EL (cell line): ENCODE measurements at places on chromosomes 5 and 9.
A peak's percentile ranks its signal among the peaks of the same experiment; 100 is the strongest.

DNA sequence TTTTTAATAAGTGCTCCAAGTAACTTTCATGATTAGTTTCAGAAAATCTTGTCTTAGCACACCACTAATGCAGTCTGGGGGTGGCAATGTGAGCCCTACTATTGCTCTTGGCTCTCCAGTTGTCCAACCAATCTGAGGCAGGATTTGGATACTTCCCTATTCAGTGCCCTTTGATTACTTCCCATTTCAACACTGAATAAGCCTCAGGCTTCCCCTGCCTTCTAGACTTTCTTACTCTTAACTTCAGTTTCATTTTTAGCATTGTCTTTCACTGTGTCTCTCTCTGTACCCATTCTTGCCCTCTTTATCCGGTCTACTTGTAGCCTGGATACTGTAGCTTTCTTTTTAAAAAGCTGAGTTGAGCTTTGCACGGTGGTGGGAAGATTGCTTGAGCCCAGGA, 186.1 kb downstream of the C9orf152 start:
- DNase-seq = no peak

GRCh38 chr9:118273048-118273447, 568.8 kb downstream of the TLR4 start:
- no peak for DNase-seq

DNA sequence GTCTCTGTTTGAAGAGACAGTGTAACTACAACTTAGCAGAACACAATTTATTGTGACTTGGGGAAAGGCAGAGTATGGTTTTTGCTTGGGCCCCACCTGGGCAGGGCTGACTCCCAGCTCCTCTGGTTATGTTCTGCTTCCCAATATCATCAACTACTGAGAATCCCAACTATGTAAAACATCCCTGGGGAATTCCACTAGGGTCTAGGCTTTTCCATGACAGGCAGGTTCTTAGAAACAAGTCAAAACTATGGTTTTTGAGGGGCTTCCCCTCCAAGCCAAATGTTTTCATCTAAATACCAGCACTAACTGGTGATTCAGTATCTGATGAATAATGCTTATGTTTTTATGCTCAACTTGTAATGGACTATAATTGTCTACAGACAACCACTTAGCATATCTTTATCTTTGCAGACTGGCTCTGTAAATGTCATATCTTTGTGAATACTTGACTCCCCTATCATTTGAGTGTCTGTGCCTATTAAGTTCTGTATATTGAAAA, 409.5 kb downstream of the PDE4D start:
- DNase-seq = peak; percentile 82

GRCh38 chr5:969408-969839, 39.2 kb upstream of the NKD2 start:
- DNase-seq = no peak

DNA sequence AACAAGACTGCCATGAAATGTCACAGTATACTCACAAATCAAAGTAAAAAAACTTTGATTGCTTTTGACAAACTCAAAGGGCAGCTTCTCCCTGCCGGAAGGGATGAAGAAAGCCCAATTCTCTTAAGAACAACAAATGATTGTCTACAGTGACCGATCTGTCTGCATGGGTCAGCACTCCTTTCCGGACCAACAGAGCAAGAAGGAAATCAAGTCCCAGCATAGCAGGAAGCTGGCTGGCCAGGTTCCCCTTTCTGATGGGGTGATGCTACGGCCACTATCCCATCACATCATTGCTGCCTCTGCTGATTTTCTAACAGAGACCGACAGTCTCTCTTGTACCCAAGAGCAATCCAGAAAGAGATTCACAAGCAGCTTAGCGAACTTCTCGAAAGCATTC, 692 bp downstream of the C1QTNF3 start:
- no peak for DNase-seq

DNA sequence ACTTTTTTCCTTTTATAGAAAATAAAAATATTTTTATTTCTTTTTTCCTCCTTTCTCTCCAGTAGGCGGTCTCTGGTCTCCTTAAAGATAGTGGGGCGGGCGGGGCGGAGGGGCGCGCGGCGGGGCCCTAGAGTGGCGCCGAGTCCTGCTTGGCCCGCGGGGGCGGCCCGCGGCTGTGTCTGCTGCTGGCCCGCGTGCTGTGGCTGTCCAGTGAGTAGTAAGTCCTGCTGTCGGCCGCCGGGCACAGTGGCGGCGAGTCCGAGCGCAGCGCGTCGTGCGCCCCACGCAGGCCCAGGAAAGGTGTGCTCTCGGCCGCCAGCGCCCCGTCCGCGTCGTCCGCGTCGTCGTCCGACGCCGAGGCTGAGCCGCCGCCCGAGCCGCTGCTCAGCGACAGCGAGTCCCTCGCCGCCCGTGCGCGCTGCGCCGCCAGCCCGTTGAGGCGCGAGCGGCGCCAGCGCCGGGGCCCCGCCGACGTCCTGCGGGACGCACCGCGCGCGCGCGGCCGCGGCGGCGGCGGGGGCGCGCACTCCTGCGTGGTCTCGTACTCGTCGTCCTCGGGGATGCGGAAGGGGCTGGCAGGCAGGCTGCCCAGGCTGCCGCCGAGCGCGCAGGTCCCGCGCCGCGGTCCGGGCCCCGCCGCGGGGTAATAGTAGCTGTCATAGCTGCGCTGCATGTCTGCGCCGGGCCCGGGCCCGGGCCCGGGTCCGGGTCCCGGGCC, 52.3 kb downstream of the PSD2 start:
- DNase-seq = no peak

DNA sequence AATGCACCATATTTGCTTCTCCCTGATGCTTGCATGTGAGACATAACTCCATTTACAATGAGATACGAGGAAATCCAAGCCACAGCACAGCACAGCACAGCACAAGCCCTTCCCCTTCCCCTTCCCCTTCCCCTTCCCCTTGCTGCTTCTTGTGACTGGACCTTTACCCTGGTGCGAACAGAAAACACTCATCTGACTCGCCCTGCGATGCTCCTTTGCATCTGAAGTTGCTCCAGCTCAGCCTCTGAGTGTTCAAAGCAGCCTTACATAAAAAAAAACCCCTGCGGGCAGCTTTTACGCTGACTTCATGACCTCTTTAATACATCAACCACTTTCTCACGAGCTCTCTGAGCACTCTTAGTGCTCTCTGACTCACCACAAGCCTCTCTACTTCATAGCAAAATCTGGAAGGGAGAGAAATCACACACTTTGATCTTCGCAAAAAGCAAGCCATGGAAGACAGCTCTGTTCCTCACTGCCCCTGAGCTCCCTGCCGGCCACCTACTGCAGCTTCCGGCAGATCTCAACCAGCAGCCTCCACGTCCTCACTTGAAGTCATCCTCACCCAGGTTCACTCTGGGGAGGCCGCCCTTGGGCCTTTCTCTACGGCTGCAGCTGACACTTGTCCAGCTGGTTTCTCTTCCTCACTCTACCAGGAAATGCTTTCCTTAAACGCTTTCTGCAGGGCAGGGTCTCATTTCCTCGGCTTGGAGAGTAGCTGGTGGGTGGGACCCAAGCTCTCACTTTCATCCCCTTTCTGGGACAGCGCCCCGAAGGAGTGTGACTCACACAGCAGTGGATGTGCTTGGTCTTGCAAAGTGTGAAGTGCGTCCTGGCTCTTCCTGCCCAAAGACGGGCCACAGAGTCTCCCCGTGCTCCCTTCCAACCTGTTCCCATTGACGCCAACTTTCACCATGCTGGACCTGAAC, 5.3 kb downstream of the SLC34A1 start:
- peak; percentile 97 for DNase-seq

GRCh38 chr5:169050636-169051035, 250.3 kb downstream of the SLIT3 start:
- no peak for DNase-seq

DNA sequence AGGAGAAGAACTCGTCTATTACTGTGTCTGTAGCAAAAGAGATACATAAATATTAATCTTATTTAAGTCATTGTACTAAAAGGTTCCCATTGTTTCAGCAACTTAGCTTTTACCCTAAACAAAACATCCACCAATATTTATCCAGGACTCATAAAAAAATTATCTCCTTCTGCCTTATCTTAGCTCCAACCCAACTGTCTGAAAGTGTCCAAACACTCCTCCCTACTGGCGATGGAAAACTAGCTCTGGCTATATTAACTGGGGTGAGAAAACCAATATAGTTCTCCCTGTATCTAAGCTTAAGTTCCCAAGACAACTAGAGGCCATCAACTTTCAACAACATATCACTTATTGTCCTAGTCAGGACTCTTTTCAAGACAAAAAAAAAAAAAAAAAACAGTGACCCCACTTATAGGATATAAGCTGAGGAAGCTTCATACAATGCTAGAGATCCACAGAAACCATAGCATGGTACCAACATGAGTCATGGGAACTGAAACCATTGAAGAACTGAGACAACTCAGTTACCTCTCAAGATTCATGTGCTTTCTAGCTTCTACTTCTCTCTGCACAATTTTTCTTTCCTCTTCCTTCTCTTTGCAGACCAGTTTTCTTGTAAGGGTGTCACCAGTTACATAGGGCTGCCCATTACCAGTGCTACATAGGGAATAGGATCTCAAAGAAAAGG, 150.7 kb upstream of the RASA1 start:
- DNase-seq = peak; percentile 20

GRCh38 chr9:95791286-95791685, 84.2 kb upstream of the ERCC6L2 start:
- DNase-seq = no peak

GRCh38 chr9:83680233-83680632, 27.5 kb downstream of the UBQLN1 start:
- DNase-seq = no peak

- no peak for DNase-seq
Measured at GRCh38 chr9:102700936-102701335, 294.2 kb upstream of the CYLC2 start.

- peak; percentile 0 for DNase-seq
Measured at GRCh38 chr9:31137176-31138160, 1247.0 kb upstream of the ACO1 start.

GRCh38 chr5:159038907-159039306, 60.8 kb downstream of the EBF1 start:
- peak; percentile 85 for DNase-seq

GRCh38 chr5:116303810-116304209, 219.0 kb downstream of the COMMD10 start:
- DNase-seq = no peak

GRCh38 chr9:134807716-134808446, 72.7 kb upstream of the FCN2 start:
- no peak for DNase-seq

GRCh38 chr9:25936031-25936430, 257.8 kb upstream of the TUSC1 start:
- DNase-seq = no peak

- DNase-seq = no peak
Measured at GRCh38 chr9:114206221-114206789, 51.0 kb downstream of the COL27A1 start.

- no peak for DNase-seq
Measured at GRCh38 chr5:88671505-88672499, 211.2 kb downstream of the MEF2C start.

DNA sequence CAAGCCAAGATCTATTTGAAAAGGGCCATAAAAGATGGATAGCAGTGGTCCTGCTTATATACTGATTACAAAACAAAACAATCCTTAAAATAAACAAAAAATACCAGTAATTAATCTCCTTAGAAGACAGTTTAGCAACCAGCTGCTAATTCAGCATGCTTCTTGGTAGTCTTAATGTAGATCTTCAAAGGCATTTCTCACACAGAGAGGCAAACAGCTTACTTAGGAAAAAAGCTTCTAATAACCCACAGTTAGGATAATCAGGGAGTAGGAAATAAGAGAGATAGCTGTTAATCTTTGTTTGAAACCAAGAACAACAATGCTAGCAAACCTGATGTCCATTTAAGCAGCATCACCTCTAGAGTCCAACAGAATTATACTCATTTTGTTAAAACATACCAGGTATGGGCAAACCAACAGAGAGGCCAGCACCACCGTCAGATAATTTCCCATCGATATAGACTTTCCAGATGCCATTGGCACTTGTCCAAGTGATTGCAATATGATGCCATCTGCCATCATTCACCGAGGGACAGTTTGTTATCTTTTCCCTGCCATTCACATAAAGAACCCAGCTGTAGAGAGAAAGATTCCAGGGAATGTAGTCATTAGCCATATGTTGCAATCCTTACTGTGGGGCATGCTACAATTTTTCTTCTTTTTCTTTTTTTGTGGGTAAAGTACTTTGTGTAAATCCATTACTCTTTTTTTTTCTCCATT, 105.6 kb upstream of the TXNDC8 start:
- DNase-seq = peak; percentile 88

DNA sequence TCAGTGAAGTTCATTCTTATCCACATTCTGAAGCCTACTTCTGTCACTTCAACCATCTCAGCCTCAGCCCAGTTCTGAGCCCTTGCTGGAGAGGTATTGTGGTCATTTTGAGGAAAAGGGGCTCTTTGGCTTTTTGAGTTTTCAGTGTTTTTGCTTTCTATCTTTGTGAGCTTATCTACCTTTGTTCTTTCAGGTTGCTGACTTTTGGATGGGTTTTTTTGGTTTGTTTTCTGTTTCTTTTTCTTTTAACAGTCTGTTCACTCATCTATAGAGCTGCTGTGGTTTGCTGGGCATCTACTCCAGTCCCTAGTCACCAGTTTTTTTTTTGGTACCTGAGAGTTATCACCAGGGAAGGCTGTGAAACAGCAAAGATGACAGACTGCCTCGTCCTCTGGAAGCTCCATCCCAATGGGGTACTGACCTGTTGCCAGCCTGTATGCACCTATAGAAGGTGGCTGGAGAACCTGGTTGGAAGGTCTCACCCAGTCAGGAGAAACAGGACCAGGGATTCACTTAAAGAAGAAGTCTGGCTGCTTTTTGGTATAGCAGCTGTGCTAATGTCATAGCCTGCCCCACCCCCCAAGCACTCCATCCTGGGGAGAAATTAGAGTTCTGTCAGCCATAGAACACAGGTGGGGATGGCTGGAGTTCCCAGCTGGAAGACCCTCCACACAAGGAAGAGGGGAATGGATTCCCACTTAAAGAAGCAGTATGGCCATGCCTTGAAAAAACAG, 138.6 kb upstream of the TSLP start:
- no peak for DNase-seq

DNA sequence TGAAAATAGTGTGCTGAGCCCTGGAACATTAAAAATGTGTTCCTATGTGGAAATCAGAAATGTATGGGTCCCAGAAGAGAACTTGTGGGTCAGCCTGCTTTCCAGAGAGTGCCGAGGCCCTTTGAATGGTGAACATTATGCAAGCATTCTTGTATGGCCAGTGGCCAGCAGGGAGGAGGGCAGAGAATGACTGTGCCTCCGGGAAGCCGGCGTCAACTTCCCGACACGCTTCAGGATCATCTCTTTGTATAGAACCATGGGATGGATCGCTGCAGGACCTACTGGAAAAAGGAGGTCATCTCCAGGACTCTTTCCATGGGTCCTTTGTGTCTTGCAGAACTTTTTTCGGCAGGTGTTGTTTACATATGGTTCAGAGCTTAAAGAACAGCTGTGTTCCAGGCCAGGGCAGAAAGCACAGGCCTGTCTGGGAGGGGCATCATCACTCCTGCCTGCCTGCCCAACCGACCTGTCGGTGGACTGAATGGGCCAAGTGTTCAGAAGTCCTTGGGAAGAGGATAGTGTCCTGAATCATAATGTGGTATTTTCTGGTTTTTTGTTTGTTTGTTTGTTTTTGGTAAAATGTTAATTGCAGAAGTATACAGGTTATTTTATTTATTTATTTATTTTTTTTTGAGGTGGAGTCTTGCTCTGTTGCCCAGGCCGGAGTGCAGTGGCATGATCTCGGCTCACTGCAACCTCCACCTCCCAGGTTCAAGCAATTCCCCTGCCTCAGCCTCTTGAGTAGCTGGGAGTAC, 9.0 kb downstream of the PRRC2B start:
- peak; percentile 89 for DNase-seq

GRCh38 chr9:109499631-109500410, 1.7 kb upstream of the PTPN3 start:
- peak; percentile 61 for DNase-seq
